ENCODE measurements at places on chromosomes 5 and 9.

DNA sequence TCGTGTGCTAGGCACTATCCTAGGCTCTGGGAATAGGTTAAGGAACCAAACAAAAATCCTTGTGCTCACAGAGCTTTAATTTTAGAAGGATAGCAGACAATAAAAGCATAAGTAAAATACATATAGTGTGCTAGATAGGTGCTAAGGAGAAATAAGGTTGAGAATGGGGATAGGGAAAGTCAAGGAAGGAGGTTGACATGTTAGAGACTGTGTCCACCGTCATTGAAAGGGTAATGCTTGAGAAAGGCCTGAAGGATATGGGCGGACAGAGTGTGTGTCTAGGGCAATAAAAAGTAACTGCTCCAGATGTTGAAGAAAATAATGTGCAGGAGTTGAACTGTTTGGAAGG, 482 bp upstream of the TDRD7 start:
- no peak for DNase-seq

- DNase-seq: peak; percentile 13
Measured at GRCh38 chr5:67301285-67301903, 104.8 kb upstream of the CD180 start.

DNA sequence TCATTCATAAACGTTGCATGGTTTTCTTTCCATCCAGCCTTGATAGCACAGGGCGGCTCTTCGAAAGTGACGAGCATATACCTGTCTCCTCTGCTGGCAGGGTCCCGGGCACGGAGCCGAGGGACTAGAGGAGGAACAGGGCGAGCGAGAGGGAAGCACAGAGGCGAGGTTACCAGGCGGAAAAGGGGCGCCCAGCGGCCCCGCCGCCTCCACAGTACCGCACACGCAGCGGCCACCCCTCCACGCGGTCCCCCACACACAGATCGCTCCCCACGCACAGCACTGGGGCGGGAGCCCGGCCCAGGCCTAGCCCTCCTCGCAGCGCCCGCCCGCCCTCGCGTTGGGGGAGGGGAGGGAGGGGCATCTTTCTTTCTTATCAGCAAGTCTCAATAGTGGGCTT, 296.6 kb upstream of the DAB2 start:
- no peak for DNase-seq

GRCh38 chr9:97889941-97890887, 32.1 kb downstream of the TRMO start:
- peak; percentile 44 for DNase-seq

DNA sequence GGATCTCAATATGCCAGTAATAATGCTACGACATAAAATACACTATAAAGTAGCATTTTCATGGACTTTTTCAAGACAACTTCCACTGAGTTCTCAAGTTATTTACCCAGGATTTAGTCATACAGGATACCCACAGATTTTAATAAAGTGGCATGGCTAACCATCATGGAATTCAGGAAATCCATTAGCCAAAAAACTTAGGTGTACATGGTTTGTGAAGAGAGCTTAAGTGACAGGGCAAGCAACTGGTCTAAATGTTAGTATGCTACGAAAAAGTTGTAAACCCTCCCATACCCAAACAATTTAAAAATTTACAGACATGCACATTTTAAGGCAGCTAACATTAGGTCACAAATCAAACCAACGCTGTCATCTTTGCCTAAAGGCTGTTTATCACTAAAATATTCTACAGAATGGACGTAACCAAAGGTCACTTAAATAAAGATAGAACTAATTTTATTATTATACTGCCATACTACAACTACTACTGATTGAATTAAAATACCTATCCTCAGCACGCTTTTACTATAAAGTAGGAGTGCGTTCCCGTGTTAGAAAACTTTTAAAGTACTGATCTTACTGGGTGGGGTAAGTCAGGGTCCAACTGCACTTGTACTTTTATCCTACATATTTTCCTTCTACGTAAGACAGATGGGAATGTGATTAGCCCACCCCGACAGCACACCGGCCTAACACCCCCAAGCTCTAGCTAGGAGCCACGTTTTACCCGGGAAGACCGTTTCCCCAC, 1.1 kb downstream of the UBTD2 start:
- DNase-seq: no peak

GRCh38 chr5:110150199-110150598, 460.5 kb downstream of the MAN2A1 start:
- DNase-seq: no peak

- DNase-seq: no peak
Measured at GRCh38 chr5:67405101-67405364, 208.4 kb upstream of the CD180 start.

DNA sequence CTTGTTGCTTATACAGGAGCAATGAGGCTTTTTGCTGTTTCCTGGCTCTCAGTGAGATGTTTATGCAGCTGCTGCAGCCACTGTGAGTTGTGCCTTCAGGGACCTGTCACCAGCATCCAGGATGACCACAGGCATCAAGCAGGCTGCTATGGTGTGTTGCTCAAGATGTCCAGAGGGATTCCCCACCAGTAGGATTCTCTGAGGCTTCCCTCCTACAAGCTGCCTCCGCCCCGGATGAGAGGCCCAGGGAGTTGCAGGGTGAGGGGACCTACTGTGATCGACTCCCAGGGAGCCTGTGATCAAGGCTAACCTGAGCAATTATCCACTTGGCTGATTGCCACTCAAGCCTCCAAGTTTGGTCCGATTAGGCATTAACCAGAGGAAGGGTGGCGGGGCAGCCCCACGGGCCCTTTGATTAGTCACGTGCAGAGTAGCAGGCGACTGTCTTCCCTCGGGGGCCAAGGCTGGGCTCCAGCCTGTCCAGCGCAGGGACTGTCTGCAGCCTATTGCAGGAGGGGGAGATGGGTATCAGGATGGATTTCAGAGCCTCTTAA, 1.8 kb upstream of the FAT2 start:
- DNase-seq: no peak

DNA sequence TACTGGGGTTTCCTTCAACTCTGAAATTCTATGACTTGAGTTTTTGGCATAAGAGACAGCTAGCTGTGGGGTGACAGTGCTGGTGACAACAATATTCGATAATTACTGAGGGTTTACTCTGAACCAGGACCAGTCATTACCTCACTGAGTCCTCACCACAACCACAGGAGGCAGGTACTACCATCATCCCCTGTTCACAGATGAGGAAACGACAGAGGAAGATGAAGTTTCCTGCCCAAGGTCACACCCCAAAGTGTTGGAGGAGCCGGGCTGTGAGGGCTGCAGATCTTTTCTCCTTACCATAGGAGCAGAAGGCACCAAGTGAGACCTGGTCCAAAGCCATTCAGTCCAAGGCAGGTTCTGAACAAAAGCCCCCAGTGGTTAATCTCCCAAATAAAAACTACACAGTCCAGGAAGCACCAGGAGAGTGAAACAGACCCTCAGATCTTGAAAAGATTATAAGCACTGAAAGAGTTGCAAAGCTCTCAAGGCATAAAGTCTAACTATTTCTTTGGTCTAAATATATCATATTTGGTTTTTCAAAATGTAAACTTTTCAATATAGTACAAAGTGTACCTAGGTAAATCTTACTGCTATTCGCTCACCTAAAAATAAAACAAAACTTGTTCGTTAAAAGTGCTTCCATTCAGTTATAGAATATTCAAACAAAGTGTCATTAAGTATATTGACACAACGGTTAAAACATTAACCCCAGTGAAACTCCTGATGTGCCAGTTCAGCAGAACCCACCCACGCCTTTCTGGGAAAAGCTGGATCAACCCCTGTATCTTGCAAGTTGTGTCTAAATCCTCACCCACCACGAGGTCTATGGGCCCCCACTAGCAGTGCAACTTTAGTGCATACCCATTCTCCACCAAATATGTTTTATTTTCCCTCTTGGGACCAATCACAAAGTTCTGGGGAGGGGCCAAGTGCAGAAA, 82.6 kb upstream of the EQTN start:
- peak; percentile 59 for DNase-seq

- no peak for DNase-seq
Measured at GRCh38 chr5:151892393-151892792, 32.3 kb downstream of the GLRA1 start.

- DNase-seq: peak; percentile 93
Measured at GRCh38 chr9:137293482-137294090, 8.5 kb downstream of the NRARP start.

DNA sequence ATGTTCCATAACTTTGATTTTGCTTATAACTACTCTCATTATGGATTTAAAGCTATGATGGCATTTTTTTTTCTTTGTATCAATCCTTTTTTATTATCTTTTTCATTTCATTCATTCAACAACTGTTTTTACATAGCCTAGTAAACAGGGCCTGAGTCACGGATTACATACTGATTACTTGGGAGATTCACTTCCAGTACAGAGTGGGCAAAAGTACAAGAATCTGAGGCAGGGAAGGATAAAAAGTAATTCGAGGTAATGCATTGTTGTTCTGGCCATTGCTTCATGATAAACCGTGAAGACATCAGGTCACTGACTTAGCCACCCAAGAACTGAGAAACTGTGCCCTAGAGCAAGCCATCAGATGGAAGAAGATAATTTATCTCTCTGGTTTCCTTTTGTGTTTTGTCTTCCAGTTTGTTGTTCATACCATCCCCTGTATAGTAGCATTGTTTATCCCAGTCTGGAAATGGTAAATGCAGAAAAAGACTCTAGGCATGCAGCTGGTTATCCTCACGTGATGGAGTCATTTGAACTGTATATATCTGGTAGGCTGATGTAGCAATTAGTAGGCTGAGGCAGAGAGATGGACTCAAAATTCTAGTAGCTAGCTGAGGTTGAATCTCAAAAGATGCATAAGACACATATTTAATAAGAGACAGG, 145.6 kb downstream of the CNTLN start:
- DNase-seq: no peak

DNA sequence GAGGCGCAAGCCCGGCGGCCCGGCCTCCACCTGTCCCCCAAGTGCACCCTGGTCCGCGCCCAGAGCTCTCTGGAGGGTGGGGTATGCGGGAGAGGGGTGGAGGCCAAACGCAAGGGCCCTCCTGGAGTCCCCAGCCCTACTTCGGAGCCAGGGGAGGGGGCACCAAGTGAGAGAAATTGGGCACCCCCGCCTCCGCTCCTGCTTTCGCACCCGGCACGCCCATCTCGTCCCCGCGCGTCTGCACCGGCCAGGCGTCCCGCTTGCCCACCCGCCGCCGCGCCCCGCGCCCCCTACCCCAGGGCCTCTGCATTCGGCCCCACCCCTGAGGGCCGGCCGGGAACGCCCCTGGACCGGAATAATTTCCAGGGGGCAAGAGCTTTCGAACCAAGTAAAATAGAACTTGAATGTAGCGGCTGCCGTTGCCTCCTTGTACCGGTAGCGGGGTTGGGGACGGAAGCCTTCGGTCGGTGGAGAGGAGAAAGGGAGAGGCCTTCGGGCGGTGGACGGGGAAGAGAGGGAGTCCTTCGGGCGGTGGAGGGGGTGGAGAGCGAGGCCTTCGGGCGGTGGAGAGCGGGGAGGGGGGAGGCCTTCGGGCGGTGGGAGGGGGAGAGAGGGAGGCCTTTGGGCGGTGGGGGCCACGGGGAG, 694 bp upstream of the PHPT1 start:
- DNase-seq: peak; percentile 34

- DNase-seq: no peak
Measured at GRCh38 chr9:92633614-92634278, 36.2 kb downstream of the IPPK start.

DNA sequence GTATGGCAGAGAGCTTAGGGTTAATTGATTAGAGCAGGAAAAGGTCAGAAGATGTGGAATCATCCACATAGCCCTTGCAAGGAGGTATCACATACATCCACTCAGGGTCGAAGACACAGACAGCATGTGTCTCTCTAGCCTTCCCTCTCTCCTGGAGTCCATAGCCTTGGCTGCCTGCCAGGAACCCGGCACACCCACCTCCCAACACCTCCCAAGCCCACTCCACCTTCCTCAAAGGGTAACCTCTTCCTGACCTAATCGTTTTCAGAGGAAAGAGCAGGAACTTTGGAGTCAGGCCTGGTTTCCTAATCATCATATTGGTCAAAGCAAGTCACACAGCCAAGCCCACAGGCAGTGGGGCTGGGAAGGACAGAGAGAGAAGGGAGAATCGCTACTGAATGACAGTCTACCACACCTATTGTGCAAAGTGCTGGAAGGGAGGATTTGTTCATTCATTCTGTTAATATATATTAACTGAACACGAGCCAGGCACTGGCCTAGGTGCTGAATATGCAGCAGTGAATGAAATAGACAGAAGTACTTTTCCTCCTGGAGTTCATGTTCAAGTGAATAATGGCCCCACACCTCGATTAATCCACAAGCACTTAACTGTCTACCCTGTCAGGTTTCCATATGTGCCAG, 107.8 kb downstream of the KCNIP1 start:
- DNase-seq: no peak

DNA sequence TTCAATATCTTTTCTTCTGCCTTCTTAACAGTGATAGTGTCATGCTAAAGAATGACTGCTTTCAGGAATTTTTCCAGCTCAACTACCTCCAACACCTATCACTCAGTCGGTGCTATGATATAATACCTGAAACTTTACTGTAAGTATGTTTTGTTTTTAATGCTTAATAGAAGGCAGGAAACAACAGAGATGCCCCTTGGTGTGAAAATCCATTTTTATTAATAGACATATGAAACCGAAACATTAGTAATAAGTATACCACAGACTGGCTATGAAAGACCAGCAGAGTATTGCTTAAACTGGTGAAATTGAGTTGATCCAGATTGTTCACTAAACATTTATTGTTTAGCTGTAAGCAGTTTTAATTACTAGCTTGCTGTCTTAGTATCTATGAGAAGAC, 25.2 kb downstream of the SKP2 start:
- no peak for DNase-seq

Data from HT-29 (cell line).